Activated CD4-positive, alpha-beta T cell treated with anti-CD3 and anti-CD28 coated beads, Interleukin-2, Interleukin-4, amounts not matched to agents 100 ng/mL and 50 ng/mL, durations not matched to agents 16 hours and 8 hours (primary cell): ENCODE measurements at places on chromosomes 7 and 10.

GRCh38 chr7:116732788-116733694 is 61.0 kb downstream of the MET start:
- DNase-seq: no peak

DNA sequence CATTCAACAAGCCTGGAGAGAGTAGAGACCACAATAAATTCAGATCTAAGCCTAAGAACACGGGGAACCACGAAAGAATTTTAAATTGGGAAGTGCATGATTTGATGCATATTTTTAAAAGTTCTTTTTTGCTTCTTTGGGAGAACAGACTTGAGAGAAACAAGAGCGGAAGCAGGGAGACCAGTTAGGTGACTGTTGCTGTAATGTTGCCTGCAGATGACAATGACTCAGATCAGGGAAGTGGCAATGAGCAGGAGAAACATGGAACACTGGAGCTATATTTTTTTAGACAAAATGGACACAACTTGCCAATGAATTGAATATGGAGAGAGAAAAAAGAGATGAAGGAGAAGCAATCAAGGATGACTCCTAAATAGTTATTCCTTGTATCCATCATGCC is 125.1 kb downstream of the RAPGEF5 start:
- DNase-seq: no peak

DNA sequence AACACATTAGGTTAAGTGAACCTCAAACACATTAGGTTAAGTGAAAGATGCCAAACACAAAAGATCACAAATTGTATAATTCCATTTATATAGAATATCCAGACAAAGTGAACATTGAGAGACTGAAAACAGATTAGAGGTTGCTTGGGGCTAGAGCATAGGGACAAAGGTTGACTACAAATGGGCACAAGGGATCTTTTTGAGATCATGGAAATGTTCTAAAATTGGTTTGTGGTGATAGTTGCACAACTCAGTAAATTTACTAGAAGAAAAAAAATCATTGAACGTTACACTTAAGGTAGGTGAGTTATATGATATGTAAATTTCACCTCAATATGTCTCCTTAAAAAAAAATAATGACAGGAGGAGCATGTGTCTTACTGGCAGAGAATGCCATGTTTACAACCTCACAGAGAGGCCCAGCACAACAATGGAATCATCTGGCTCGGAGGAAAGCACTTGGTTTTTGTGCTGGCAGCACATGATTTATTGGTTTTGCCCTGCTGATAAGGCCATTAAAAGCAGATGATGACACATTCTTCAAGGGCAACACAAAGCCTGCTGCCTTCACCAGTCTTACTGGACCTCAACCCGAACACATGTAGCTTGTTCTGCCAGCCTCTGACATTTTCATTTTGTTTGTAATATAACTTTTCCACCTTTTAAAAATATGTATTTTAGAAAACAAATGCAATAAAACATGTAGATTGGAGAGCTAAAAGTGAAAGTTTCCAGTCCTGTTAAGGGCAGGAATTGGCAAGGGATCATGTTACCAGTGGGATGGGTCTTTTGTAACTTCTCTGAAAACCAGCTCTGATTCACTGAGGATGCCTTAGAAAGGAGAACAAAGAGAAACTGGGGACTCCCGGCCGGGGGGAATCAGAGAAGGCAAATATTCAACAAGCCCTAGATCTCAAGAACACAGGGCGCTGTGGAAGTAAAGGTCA is 11.9 kb upstream of the LMOD2 start:
- DNase-seq: no peak

- DNase-seq: no peak
These were observed 20.8 kb downstream of the TIAL1 start for GRCh38 chr10:119575991-119576390.

DNA sequence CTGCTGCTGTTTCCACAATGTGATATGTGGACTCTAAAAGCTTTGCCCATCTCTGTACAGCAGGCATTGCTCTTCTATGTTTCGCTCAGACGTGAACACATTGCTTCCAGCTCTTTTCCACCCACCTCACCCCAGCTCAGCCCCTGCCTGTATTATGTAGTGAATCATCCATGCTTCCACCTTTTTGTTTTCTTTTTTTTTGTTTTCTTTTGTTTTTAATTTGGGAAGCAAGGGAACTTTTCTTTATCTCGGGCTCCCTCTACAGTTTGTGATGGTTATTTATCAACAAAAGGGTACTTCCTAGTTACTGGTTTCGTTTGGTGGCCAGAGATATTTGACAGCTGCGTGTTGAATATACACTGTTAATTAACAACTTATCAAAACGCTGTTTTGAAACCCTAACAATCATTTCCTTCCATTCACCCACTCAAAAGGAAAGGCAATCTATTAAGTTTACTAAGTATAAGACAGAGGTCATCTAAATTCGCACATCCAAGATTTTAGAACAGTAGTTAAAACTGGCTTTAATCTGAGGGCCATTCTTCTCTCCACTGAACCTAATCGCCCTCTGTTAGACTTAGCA is 127.9 kb upstream of the STK17A start:
- peak; percentile 8 for DNase-seq

DNA sequence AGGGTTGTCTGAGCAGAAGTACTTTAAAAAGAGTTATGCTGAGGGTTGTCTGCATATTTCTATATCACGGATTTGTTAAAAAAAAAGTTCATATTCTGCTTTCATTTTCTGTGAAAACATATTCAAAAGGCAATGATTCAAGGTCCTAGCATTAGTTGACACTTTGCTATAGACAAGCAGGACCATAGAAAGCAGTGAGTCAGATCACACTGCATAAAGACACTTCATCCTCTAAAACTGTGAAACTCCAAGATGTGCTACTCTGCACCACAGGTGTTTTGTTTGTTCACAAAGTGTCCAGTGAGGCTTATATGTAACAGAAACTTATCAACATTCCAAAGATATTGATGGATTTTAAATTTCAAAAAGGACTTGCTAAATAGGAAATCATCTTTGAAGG is 47.0 kb downstream of the SPAM1 start:
- no peak for DNase-seq

DNA sequence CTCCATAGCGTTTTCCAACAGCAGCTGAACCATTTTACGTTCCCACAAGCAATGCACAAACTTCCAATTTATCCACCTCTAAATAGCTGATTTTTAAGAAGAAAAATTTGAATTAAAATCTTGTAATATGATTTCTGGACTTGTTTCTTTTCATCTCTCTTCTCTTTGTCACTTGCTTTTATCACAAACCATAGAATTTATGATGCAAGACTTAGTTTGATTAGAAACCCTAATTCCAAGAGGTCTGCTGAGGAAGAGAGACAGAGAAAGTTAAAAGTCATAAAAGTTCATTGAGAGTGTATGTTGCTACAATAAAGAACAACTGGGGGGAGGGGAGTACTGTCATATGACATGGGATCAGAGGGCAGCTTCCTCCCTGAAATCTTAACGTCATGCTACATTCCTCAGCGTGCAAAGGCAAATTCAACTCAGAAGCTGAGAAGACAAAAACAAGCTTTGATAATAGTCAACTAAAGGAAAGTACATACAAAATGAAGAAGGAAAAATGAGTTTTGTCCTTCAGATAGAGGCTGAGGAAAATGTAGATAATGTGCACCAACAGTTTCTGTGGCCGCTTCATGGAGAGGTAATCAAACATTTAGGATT is 18.4 kb upstream of the CUBN start:
- no peak for DNase-seq

- no peak for DNase-seq
These were observed 78.2 kb downstream of the FGFR2 start for GRCh38 chr10:121519901-121520493.

GRCh38 chr10:49664842-49665355 is 14.6 kb upstream of the C10orf53 start:
- DNase-seq: no peak

DNA sequence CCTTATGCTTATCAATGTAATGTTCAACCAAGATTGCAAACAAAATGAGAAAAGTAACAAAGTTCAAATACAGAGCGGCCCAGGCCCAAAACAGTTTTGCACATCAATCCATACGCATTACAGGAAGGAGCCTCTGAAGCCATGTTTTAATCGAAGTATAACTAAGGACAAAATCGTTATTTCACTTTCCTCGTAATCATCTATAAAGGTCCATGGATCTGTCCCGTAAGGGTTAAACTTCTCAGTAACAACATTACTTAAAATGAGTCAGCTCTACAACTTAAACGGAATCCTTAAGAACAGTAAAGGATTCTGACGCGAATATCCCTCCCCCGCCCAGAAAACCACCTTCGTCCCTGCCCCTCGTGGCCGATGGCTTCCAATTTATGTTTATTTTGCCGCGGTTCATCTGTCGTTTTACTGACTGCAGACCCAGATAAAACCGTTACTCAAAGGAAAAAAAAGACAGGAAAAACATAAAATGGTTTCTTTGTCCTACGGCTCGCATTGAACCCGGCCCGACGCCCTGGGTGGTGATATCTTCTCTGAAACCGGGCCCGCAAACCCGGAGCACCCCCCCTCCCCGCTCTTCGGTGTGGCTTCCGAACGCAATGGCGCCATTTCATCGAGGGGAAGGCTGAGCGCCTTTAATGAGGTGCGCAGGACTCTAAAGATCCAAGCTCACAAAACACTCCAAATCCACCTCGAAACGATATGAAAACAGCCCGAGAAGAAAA is 1.1 kb downstream of the HNRNPA2B1 start:
- DNase-seq: peak; percentile 70

DNA sequence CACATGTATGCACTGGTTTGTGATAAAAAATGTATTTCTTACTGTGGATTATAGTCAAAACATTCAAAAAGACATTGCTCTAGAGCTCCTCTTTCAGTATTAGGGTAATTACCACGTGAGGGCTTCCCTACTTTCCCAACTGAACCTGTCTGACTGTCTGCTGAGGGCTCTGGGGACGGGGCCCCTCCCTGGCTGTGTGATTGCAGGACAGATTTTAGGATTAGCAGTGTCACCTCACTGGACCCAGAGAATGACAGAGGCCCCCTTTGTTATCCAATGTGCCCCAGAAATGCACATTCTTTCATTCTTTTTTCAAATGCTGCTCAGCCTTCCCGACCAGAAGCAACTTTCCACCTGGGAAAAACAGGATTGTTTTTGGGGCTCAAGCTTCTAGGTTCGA is 43.6 kb upstream of the MXI1 start:
- DNase-seq: no peak

DNA sequence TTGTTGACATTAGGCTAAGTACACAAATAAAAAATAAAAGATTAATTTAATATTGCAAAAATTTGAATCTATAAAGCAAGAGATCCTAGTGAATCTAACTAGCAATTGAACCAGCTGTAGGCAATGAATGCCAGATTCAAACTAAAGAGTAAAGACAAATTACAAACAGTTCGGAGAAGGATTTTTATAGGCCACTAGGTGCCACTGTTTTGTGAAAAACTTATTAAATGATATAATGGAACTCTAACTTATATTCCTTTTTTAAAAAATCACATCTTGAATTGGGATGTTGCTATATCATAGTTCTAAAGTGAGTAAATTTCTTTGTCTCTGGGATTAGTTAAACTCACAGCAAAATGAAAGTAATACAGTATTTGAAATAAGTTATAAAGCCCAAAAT is 39.1 kb upstream of the GNAI1 start:
- no peak for DNase-seq

DNA sequence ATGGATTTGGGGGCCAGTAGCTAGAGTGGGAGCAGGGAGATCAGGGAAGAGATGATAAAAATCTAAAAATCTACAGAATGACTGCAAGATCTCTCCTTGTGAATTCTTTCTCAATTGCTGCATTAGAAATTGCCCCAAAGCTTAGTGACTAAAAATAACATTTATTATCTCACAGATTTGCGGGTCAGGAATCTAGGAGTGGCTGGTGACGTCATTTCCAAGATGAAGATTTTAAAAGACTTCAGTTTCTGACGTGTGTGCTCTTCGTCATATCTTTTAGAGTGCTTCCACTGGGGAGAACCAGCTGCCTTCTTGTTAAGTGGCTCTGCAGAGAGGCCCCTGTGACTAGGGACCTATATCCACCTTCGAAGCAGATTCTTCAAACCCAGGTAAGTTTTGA is 112.6 kb downstream of the DGKI start:
- no peak for DNase-seq

DNA sequence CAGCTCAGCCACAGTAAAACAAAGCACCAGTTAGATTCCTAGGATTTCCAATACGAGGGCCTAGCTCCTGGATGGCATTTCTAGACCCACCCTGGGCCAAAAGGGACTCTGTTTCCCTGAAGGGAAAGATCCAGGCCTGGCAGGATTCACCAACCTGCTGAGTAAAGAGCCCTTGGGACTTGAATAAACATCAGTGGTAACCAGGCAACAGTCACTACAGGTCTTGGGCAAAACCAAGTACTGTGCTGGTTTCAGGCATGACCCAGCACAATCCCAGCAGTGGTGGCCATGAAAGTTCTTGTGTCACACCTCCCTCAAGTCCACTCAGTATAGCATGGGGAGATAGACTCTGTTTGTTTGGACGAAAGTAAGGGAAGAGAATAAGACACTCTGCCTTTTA is 31.0 kb upstream of the STARD3NL start:
- no peak for DNase-seq

DNA sequence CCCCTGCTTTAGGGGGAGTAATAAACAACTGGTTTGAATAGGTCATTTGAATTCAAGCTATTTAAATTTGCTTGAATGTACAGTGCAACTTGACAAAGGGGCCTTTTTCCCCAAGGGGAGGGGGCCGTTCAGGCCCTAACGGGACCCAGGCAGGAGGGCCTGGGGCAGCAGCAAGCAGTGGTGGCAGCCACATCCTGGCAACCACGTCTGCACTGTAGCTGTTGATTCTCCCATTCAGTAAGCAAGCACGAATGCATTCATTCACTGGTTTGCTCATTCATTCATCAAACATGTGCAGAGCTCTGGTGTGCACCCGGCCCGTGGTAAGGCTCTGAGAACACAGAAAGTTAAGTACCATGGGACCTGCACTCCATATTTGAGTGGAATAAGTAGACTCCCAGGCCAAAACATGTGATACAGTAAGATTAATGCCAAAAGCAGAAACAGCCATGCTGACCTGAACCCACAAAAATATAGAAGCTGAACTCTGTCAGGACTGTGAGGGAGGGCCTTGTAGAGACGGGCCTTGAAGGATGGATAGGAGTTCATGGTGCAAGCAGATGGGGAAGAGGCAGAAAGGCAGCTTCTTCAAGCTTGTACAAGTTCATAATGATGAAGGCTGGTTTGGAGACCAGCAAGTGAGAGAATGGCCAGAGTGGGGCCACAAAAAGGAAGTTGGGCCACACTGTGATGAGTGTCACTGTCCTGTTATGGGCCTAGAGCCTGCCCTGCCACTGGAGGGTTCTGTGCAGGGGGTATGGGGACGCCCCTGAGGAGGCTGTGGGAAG is 29.3 kb upstream of the C10orf53 start:
- DNase-seq: no peak

- no peak for DNase-seq
These were observed 220.9 kb upstream of the PPP2R2D start for GRCh38 chr10:131679926-131680325.

DNA sequence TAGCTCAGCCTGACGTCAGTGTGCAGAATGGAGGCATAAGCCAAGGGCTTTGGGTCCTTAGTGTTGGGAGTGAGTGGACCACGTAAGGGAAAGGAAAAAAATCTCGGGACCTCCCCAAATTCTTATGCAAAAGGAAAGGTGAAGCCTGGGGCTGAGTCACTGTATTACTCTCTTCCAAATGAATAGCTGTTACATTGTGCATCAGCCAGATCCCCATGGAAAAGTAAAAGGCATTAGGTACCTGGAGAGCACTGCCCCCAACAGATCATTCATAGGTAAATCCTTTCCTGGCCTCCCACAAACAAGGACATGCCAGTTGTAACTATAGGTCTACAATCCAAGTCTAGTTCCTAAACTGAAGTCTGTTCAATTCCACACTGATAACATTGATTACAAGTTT is 170.5 kb downstream of the C1GALT1 start:
- DNase-seq: no peak
